ENCODE measurements at places on chromosomes 4 and X. TPM values are rescaled to one million over a fixed set of nuclear protein-coding genes. Genes with fewer than 3 reads are reported as not detected.

HSFX3 gene
- polyA plus RNA-seq = not detected

CXCL11 gene
- not detected for polyA plus RNA-seq

TMEM35A gene
- polyA plus RNA-seq = 10.2 TPM

PLAC1 gene
- 2.7 TPM for polyA plus RNA-seq

CABS1 gene
- polyA plus RNA-seq = 0.55 TPM

FRMPD4 gene
- 0.60 TPM for polyA plus RNA-seq

GIMD1 gene
- polyA plus RNA-seq = not detected

MAGEA9B gene
- not detected for polyA plus RNA-seq

TLR3 gene
- not detected for polyA plus RNA-seq

SLITRK4 gene
- 2.0 TPM for polyA plus RNA-seq

C4orf50 gene
- polyA plus RNA-seq = not detected

SMR3B gene
- not detected for polyA plus RNA-seq

ANXA3 gene
- polyA plus RNA-seq = 23.7 TPM

CXCL3 gene
- not detected for polyA plus RNA-seq

MAGT1 gene
- 54.3 TPM for polyA plus RNA-seq

GPR34 gene
- 0.34 TPM for polyA plus RNA-seq
